ENCODE measurements at places on chromosomes 3 and 15.

DNA sequence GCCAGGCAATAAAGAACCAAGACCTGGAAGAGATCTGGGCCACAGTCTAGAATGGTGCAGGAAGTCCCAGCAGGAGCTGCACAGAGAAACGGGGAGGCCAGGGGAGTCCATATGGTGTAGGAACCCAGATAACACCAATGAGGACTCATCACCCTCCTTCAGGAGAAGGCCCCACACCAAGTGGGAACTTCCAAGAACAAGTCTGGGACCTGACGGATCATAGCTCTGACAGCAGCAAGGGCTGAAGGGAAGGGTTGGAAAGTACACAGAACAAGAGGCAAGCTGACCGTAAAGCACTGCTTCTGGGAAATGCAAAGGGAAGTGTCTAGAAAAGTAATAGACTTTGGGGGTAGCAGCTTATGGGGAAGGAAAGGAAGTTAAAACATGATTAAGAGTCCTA, 34.5 kb downstream of the ANO10 start:
- DNase-seq, result no peak

DNA sequence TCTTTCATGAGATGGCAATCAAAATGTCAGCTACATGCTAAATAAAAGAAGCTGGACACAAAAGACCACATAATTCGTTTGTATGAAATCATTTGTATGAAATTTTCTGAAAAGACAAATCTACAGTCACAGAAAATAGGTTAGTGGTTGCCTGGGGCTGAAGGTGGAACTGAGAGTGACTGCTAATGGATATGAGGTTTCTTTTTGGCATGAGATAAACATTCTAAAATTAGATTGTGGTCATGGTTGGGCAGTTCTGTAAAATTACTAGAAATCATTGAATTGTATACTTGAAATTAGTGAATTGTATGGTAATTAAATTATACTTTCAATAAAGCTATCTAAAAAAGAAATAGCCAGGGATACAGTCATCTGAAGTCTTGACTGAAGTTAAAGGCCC, 2.7 kb upstream of the DMXL2 start:
- no peak for DNase-seq

- DNase-seq, result no peak
Measured at GRCh38 chr3:12662593-12663400, 1.1 kb downstream of the RAF1 start.

DNA sequence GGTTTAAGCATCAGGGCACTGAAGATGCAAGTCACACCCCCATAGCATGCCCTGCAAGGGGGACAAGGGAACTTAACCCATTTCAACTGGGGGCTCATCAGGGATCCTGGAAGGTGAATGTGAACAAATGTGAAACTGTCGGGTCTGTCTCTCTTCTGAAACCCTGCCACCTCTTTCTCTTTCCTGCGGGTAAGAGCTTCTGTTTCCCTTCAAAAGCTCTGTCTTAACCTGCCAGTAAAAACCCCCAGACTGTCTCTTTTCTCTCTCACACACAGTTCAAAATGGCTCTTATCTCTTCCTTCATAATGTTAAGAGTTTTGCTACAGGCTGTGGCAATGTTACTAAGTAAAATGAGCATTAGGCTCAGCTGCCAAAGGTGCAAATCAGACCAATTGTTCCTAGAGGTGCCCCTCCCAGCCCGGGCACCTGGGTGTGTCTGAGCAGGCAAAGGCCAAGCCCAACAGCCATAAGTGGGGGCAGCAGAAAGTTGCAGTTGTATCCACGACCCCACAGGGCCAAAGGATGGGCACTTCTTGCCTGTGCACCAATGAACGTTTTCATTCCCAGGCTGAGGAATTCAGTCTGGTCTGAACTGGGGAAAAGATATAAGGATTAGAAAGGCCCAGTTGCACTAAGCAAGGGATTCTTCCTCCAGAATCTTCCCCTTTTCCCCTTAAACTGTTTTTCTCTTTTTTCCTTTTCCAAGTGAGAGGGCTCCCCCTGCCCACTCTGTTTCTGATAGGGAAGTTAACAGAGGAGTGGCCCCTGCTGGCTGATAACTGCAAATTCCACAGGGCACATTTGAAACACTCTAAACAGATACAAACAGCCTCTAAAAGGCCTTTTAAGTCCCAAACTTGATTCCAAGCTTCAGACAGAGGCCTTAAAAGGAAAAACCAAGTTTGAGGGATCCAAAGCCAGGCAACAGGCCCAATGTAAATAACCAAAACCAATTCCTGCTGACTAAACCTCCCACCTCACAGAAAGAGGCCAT, 113.8 kb upstream of the EPHA6 start:
- no peak for DNase-seq

DNA sequence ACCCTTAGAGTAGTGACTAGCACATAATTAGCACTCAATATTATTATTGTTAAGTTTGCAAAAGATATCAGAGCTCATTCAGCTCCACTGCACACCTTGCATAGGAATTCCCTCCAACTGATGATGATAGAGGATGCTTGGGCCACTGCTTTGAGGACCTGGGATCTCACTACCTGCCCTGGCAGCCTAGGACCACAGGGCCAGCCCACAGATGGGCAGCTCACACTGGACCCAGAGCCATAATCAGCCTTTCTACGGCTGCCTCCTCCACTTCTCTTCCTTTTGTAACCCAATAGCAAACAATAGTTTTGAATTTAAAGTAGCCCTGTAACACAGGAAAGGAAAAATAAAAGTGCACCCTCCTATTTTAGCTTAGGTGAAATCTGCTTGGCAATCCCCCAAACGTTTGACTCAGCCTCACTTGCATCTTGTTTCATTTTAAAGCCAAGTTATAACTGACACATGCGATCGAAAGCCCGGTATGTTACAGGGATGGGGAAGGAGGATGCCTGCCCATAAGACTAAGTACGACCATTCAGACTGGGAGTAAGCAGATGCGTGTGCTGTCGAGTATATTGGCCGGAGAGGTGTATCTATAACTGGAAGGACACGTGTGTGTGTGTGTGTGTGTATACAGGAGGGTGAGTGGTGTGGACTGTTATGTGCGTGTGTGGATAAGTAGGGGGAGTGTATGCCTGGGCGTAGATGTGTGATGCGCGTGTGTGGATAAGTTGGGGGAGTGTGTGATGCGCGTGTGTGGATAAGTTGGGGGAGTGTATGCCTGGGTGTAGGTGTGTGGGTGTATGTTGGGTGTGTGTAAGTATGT, 65.9 kb downstream of the CPN2 start:
- no peak for DNase-seq

DNA sequence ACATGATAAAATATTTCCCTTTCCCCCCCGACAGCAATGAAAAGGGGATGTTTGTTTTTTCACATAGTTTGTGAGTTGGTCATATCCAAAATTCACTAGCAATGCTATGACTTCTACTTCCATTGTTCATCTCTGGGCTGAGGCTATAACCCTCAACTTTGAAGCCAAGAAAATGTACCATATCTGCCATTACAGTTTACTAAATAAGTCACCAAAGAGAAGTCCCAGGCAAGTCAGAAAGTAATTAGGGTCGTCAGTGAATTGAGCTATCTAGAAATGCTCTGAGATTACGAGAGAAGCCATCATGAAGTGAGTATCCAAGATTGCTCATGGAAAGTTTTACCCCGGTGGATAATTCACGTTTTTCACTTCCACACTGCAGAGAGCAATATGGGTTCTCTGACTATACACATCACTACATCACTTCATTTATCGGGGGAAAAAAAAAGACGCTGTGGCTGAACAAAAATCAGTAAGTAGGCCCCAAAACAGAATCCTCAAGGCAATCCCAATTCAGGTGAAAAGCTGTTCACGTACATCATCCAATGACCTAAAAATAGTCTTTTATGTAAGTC, 1.4 kb downstream of the PEAK1 start:
- no peak for DNase-seq

- DNase-seq, result no peak
Measured at GRCh38 chr3:53597136-53597915, 102.9 kb downstream of the CACNA1D start.

DNA sequence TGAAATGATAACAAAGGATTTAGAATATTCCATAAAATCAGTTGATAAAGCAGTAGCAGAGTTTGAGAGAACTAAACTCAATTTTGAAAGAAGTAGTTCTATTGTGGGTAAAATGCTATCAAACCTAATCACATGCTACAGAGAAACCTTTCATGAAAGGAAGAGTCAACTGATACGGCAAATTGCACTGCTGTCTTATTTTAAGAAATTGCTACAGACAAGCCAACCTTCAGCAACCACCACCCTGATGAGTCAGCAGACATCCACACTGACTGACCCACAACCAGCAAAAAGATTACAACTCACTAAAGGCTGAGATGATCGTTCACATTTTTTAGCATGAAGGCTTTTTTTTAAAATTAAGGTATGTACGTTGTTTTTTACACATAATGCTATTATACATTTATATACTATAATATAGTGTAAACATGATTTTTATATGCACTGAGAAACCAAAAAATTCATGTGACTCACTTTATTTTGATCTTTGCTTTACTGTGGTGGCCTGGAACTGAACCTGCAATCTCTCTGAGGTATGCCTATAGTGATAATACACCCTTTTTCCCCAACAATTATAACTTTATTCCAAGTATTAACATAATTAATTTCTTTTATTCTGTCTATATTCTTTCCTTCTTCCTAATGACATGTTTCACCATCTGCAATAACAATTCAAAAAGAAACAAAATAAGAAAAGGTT, 109.9 kb downstream of the TBC1D5 start:
- no peak for DNase-seq

- DNase-seq, result no peak
Measured at GRCh38 chr3:14991818-14992612, 44.6 kb downstream of the NR2C2 start.

DNA sequence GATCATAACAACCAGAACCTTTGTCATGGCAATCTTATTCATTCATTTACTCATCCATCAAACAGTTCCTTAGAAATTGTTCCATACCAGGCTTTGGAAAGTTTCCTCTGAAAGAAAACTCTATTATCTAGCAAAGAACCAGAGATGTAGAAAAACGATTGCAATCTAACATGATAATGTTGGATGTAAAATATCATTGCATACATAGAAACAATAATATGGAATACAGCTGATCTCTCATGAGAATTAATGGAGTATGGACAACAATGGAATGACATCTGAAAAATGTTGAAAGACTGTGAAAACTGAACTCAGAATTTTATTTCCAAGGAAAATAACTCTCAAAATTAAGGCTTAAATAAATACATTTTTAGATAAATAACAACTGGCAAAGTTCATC, 665.4 kb downstream of the NLGN1 start:
- DNase-seq, result no peak

GRCh38 chr3:189488241-189488767, 142.9 kb upstream of the TP63 start:
- DNase-seq, result no peak

DNA sequence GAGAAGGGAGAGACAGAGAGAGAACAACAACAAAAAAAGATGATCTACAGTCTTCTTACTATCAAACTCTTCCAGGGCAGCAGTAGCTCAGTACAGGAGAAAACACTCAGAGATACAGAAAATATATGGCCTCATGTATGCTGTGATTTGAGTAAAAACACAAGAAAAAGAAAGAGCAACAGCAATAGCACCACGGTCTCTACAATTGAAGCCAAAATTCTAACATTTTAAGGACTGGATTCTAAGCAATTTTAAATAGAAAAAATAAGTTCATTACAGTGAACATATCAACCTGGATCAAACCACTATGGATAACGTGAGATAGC, 43.5 kb upstream of the ALCAM start:
- no peak for DNase-seq

All from NCI-H1417 treated with DMSO at 0.1 percent for 48 hours (cell line).